Lower leg skin (tissue), 4 donors: ENCODE measurements at places on chromosomes 13 and 19. TPM values are rescaled to one million over a fixed set of nuclear protein-coding genes. Genes with fewer than 3 reads are reported as not detected.

CLDND2 gene
- total RNA-seq: not detected

DNA sequence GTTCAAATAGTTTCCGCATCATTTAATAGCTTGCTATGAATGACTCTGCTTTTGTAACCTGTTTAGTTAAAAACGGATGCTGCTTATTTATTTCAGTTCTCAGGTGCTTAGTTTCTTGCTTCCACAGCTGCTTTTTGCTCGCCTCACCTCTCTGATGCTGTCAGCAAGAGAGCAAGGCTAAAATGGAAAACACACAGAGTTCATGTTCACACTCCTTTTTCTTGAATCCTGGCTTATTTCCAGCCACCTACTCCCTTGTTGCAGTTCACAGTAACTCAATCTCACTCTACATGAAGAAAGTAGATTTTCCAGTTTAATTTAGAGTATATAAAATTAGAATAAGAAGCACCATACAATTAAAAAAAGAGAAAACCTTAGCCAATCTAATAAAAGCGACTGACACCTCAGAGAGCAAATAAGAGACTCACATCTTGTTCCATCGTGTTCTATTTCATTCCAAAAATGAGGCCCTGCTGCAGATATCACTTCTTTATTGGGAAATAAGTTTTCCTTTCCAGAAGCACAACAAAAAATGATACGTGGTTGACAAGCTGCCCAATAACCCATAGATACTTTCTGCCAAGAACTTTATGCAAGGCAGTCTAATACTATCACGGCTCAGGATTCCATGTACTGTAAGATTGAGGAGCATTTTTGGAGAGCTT lies 326.1 kb upstream of the SLITRK1 start:
- no peak for DNase-seq

GRCh38 chr13:46296115-46296822 lies 84.5 kb downstream of the LRRC63 start:
- no peak for DNase-seq

DNA sequence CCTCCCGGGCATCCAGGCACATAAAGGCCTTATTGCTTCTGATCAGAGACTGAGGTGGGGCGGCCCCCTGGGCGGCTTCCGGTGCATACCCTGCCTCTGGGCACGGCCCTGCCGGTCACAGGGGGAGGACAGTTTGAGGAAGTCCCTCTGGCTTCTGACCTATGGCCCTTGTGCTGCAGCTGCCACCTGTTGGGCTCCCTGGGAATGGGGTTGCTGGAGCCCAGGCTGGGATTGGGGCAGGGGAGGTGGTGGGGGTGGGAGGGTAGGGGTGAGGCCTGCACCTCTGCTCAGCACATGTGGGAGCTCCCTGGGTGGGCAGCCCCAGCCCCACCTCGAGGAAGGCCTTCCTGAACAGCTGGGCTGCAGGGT lies 10.7 kb downstream of the ANO8 start:
- DNase-seq: no peak

GRCh38 chr13:76917095-76917494 lies 30.9 kb upstream of the KCTD12 start:
- DNase-seq: no peak

GRCh38 chr13:81682081-81682630 lies 1341.2 kb upstream of the SPRY2 start:
- DNase-seq: no peak

DNA sequence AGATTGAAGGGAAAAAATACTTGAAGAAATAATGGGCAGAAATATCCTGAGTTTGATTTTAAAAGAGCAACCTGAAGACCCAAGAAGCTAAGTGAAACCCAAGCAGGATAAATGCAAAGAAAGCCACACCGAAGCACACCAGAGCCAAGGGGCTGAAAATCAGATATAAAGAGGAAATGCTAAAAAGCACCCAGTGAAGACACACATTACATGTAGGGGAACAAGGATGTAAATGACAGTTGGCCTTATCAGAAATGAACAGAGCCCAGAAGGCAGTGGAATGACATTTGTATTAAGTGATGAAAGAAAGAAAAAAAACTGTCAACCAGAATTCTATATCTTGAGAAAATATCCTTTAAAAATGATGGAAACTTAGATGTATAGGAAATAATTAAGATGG lies 139.1 kb downstream of the SLC7A1 start:
- no peak for DNase-seq
